CD4-positive, alpha-beta T cell treated with Interleukin-17A for 4 hours (primary cell): ENCODE measurements at places on chromosomes 3 and 15.

- DNase-seq = no peak
These were observed 19.7 kb downstream of the DAPK2 start for GRCh38 chr15:64026591-64026990.

DNA sequence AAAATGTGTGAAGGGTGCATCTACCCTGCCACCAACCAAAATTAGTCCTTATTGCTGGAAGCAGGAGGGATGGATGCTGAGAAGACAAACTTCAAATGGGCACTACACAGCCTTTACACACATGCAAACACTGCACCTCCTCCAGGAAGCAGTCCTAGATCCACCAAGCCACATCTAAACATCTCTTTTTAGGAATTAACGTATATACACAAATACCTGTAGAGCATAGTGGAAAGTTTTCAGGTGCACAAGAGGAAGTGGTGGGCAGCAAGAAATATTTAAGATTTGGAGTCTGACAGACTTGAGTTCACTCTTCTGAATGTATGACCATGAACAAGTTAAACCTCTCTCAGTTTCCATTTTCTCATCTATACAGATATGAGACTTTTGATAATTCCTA, 456.6 kb upstream of the PROK2 start:
- no peak for DNase-seq

- no peak for DNase-seq
These were observed 40.5 kb upstream of the FRMD4B start for GRCh38 chr3:69426291-69426966.

DNA sequence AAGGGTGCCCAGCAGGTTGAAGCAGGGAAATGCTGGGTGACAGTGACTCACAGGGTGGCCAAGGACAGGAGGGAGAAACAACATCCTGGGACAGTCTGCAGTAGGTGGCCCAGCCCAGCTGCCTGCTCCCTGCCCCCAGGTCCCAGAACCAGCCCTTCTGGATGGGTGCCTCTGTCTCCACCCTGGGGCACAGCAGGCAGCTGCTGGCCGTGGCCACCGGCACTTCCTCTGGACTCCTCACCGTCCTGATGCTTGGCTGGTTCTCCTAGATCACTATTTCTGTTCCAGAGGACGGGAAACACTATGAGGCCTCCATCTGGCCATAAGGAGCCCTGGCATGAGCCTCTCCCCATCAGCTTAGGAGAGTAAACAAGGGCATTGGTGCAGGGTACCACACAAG, 258.9 kb downstream of the XXYLT1 start:
- DNase-seq = no peak

DNA sequence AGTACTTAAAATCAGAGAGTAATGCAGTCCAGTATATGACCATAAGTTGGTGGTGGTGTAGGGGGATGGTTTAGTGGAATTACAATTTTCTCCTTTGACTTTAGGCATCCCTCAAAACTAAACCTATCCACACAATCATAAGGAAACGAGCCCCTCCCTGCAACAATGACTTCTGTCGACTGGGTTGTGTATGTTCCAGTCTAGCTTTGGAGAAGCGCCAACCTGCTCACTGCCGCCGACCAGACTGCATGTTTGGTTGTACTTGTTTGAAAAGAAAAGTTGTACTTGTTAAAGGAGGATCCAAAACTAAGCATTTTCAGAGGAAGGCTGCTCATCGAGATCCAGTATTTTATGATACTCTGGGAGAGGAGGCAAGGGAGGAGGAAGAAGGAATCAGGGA, 52.8 kb downstream of the MGA start:
- no peak for DNase-seq

GRCh38 chr3:134073583-134073945, 43.8 kb upstream of the SLCO2A1 start:
- DNase-seq = no peak

DNA sequence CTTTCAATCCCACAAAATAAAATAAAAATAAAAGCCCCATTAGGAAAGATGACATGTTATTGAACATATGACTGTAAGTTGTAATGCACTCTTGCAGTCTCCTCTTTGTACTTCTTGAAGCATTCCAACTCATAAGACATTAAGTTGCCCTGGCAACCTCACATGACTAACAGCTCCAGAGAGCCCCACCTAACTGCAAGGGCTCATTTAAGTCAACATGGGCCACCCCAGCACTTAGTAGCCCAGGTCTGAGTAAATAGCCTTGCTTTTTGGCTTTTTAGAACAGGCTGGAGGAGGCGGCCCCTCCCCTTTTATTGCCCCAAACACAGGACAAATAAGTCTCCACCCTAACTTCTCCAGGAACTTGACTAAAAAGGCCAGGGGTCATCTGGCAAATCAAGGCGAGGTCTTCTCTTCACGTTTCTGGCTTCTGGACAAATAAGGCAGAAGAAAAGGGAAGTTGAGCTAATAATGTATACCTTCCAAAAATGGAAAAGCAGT, 135.1 kb downstream of the TMCO5A start:
- no peak for DNase-seq

- no peak for DNase-seq
These were observed 52.6 kb downstream of the MCF2L2 start for GRCh38 chr3:183375787-183376186.

GRCh38 chr15:47513471-47513870, 203.8 kb upstream of the SEMA6D start:
- DNase-seq = no peak

- DNase-seq = no peak
These were observed 46.8 kb upstream of the VILL start for GRCh38 chr3:37943631-37944314.

GRCh38 chr3:49616491-49616941, 57.6 kb upstream of the APEH start:
- no peak for DNase-seq

- no peak for DNase-seq
These were observed 37.2 kb downstream of the SLC6A6 start for GRCh38 chr3:14439501-14440167.

- peak; percentile 49 for DNase-seq
These were observed 21.4 kb upstream of the LIPC start for GRCh38 chr15:58410353-58410752.

GRCh38 chr3:175651716-175652115, 792.6 kb downstream of the NAALADL2 start:
- no peak for DNase-seq

DNA sequence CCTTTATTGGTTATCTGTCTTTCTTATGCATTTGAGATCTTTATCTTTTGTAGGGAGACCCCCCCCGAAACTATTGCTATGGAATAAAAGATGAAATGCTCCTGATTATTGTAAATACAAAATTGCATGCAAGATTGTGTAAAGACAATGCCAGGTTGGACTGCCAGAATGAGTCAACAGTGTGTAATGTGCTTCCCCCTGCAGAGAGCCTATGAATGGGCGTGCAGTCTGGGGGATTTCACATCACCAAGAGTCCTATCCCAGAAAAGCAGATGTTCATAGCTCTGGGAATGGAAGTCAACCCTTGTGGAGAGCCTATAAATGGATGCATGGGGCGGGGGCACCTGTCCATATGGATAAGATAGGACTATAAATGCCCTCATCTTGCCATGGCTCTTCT, 584.3 kb downstream of the NSUN3 start:
- no peak for DNase-seq

DNA sequence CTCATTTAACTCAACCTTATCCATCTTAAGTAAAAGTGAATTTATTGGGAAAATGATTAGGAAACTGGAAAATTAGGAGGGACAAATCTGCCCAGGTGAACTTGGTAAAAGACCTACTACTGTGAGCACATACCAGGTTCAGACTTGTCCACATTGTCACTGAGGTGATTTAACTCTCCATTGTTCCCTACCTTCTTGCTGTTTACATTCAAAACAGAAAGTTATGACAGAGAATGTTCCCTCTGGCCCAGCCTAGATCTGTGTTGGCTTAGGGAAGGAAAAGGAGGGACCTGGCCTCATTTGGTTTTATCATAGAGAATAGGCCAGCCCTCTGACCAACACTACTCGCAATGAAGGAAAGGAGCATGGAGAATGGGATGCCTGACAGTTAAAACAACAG, 117.6 kb downstream of the SATB1 start:
- no peak for DNase-seq

GRCh38 chr15:81529481-81529880, 155.5 kb upstream of the TMC3 start:
- no peak for DNase-seq

DNA sequence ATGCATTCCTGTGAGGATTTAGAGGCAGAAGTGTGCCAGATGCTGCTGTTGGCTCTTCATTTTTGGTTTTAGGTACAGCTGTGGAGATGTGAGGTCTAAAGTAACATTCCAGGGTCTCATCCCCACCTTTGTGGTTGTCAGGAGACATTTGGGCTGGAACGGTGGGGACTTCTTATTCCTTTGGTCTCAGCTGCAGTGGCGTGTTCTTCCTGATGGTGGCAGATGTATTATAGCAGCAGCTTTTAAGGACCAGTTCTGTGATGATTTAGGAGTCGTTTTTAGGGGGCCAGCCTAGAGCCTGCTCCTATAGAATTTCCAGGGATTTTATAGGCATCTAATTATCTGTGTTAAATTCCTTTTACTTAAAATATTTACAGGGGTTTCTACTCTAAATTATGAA, 221.0 kb upstream of the EOMES start:
- DNase-seq = peak; percentile 6

GRCh38 chr15:37098468-37099318, 1.7 kb downstream of the MEIS2 start:
- DNase-seq = no peak

DNA sequence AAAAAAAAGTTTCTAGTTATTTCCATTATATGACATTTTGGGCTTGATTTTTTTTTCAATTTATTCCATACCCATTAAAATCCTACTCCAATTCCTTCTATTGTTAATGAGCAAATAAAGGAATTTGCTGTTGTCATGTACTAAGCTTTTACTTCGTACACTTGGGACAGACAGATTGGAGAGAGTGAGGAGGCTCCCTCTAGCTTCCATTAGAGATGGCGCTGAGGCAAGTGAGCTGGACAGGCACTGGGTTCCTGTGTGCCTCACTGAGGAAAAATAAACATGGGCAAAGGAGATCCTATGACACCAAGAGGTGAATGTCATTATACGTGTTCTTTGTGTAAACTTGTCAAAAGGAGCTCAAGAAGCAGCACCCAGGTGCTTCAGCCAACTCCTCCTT, 441.1 kb upstream of the MDFIC2 start:
- DNase-seq = no peak

- DNase-seq = no peak
These were observed 222.8 kb upstream of the TBL1XR1 start for GRCh38 chr3:177419904-177420601.

DNA sequence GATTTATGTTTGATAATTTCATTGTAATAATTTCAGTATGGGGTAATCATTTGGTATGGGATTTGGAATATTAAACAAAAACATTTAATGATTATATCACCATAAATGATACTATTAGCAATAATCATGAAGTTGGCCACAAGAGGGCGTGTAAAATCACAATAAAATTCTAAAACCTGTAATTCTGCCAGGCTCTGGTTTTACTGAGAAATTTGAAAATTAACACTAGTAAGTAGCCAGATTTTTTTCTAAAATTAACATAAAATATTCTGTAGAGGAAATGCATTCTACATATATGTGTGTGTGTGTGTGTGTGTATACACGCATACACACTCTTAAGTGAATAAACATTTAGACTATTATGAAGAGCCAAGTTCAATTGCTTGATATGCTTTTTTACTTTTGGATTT, 40.5 kb downstream of the FEZF2 start:
- DNase-seq = no peak

GRCh38 chr3:71265365-71265915, 318.1 kb downstream of the FOXP1 start:
- no peak for DNase-seq

DNA sequence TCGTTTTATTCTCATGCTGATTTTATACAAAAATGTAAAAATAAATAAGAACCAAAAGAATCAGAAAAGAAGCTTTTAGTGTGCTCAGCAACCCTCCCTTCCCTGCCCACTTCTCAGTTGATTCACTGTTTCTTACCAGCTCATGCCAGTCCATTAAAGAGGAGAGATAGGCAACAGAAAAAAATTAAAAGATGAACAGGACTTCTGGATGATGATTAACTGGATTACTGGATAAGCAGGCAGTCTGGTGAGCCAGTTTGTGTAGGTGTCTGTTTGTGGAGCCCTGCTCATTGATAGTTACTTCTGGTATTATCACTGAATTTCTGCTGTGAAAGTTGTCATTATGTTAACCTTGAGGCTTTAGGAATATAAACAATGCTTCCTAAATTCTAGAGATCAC, 15.1 kb upstream of the GPR171 start:
- DNase-seq = no peak

GRCh38 chr3:14716591-14716990, 41.6 kb downstream of the C3orf20 start:
- no peak for DNase-seq

GRCh38 chr3:9623148-9623547, 26.2 kb upstream of the MTMR14 start:
- no peak for DNase-seq

DNA sequence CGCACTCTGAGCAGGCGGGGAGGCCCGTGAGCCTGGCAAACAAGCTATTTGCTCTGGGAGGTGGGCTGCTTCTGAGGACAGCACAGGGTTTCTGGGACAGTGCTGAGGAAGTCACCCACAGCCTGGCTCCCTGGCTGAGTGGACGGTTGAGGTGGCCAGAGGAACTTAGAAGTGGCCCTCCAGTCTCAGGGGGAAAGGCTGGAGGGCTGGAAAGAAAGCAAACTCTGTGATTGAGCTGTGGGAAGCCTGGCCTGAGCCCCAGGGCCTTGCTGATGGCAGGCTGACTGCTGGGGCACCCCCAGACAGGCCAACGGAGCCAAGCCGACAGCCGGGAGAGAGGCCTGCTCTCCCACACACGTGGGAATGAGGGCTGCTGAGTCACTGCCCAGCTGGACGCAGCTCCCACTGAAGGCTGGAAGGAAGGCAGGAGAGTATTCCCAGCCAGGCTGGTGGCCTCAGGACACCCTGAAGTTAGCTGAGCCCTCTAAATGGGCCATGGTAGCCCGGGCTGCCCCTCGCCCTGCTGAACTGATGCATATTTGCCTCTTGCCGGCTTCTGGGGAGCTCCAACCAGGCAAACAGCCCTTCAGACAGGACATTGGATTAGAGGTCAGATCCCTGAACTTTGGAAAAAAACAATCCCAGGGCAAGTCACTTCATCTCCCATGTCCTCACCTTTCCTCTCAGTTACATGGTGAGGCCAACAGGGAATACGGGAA, 98.0 kb upstream of the TLE3 start:
- no peak for DNase-seq

DNA sequence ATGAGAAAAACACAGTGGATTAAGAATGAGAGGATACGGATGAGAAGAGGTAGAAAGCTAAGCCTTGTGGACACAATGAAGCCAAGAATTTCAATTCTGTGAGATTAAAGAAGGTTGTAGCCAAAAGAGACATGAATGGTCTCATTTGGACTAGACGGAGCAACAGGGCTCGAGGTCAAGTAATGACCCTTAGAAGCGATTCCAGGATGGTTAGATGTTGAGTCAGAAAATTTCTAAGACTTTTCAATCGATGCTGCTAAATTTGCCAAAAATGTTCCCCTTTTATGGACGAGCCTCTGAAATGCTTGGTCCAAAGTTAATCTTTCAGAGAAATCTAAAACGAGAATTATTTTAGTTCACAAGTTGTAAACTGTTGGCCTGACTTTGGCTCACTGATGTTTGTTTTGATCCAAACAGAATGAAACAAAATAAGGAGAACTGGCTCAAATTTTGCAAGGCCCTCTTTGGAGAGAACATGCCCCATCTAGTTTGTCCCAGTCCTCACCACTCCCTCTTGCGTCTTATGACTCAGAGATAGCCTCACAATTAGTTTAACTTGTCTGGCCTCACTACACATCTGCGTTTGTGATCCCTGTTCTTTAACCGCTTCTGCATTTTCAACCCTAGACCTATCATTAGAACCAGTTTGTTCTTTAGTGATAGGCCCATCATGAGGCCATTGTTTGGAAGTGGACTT, 235.5 kb downstream of the PDZRN3 start:
- no peak for DNase-seq
